Naive B cell (primary cell): ENCODE measurements at places on chromosomes 1 and 21.

DNA sequence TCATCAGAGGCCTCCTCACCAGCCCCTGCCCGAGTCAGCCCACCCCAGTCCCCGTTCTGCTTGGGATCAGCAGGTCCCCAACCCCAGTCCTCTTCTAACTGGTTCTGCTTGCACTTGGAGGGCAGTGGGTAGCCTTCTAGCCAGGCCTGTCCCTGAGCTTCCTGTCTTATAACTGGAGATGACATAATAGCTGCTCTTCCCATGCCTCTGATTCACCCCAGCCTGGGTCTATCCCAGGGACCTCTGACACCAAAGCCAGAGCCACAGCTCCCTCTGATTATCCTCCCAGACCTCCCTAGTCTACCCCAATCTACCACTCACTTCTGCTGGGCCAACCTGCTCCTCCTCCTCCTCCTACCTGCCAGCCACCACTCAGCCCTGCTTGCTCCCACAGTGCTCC lies 31.4 kb downstream of the IQGAP3 start:
- DNase-seq: no peak

DNA sequence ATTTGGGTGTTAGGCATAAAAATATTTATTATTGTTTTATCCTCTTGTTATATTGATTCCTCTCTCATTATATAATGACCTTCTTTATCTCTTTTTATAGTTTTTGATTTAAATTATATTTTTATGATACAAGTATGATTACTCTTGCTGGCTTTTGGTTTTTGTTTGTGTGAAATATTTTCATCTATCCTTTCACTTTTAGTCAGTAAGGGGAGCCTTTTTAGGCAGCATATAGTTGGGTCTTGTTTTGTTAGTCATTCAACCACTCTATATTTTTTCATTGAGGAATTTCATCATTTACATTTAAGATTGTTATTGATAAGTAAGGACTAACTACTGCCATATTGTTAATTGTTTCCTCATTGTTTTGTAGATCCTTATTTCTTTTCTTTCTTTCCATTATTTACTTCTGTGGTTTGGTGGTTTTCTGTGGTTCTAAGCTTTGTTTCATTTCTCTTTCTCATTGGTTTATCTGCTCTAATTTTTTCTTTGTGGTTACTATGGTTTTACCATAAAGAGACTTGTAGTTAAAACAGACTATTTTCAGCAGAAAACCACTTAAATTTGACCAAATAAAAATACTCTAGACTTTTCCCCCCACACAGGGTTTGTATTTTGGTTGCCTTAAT lies 593.1 kb downstream of the NUF2 start:
- DNase-seq: no peak

GRCh38 chr1:81617308-81617967 lies 183.3 kb upstream of the ADGRL2 start:
- no peak for DNase-seq

DNA sequence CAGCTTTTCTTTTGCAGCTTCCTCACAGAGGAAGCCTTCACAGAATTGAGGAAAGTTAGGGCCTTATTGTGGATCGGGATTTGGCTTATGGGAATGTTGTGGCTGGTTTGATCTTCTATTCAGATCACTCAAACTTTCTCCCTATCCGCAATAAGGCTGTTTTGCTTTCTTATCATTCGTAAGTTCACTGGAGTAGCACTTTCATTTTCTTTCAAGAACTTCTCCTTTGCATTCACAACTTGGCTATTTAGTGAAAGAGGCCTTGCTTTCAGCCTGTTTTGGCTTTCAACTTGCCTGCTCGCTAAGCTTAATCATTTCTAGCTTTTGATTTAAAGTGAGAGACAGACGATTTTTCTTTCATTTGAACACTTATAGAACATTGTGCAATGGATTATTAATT lies 181.9 kb upstream of the B3GALT2 start:
- peak; percentile 12 for DNase-seq

GRCh38 chr1:157577420-157577819 lies 20.5 kb downstream of the FCRL4 start:
- no peak for DNase-seq

GRCh38 chr1:71660411-71660810 lies 579.6 kb upstream of the ZRANB2 start:
- DNase-seq: no peak

DNA sequence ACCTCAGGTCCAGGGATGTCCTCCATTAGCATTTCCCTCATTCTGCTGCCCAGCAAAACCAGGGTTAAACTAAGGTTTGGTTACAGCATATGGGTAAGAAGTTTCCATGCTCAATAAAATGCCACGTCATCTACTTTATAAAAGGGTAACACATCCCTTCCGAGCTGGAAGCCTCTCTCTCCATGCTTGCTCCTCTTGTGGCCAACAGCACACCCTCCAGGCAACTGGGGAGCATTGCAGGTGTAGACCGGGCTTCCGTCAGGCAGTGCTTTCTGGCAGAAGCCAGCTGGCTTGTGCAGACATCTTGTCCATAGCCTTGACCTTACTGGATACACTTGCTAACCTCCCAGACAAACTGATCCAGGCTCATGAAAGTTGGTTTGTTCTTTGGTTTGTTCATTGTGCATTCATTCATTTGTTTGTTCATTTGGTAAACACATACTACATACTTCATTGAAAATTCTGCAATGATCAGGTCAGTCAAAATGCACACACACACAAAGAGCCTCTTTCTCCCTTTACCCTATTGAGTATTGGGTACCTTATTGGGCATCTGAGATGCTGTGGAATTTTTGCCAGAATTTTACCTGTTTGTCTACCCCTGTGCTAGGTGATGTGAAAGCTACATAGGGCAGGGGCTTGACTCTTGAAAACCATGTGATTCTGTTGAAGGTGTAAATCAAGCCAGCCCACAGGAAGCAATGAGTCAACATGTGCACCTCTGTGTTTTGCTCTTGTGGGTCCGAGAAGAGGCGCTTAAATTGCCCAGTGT lies 422.8 kb downstream of the CAMTA1 start:
- DNase-seq: no peak

DNA sequence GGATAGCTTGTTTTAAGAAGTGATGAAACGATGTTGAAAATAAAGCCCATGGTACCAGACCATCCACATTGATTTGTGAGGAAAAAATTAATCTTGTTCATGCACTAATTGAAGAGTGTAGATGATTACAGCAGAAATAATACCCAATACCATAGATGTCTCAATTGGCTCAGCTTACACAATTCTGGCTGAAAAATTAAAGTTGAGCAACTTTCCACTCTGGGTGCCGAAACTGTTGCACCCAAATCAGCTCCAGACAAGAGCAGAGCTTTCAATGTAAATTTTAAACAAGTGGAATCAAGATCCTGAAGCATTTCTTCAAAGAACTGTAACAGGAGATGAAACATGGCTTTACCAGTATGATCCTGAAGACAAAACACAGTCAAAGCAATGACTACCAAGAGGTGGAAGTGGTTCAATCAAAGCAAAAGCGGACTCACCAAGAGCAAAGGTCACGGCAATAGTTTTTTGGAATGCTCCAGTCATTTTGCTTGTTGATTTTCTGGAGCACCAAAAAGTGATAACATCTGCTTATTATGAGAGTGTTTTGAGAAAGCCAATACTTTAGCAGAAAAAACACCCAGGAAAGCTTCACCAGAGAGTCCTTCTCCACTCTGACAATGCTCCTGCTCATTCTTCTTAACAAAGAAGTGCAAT lies 16.1 kb upstream of the KCNA3 start:
- no peak for DNase-seq

DNA sequence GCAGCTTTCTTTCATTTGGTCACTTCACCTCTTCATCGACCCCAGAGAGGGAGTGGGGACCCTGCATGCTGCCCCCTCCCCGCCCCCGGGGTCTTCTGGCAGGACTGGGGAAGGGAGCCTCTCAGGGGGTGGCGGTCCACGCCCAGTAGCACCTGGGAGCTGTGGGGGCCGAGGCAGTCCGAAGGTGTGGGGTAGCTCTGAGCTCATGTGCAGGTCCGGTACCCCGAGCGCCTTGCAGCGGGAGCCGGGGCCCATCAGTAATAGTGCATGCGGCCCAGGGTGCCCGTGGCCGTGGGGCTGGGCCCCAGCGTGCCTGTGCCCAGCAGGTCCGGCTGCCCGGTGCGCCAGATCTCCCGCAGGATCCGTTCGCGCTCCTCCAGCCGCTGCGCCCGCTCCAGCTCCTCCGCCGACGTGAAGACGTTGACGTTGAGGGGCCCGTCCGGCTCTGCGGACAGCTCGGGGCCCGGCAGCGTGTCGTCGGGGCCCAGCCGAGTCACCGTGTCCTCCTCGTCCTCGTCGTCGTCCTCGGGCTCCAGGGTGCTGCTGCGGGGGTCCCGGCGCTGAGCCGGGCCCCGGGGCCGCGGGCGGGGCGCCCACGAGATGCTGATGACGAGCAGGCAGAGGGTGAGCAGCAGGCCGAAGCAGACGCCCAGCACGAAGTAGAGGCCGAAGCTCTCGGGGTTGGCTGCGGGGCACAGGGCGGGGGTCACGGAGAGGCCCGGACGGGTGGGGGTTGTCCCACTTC lies 1.2 kb downstream of the EVA1B start:
- DNase-seq: peak; percentile 5

DNA sequence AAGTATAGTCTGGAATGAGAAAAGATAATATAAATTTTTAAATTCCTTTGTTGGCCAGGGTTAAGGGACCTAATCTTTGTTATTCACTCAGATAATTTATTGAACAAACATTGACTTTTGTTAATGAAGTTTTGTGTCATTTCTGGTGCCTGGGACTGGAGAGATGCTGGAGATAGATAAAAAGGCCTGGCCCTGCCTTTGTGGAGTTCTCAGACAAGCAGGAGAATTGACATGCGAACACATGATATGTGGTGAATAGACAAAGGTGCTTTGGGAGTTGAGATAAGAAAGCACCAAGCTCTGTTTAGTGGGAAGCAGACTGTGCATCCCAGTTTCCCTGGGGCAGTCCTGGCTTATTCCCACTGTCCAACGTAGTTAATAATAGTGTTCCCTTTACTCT lies 8.5 kb downstream of the C1orf21 start:
- no peak for DNase-seq

DNA sequence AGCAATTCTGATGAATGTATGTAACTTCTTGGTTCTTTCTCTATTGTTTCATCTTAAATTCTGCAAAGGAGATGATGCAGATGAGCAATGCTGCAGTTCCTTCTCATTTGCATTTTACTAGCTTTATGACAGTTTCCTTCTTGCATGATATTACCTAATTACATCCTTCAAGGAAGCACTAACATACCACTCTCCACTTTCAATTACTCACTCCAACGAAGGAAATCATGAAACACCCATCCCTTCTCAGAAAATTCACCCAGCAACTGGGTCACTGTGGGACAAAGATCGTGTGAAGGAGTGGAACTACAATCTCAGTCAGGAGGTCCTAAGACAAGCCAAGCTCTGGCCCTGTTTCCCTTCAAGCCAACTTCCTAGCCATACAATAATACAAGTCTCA lies 142.3 kb downstream of the CHD1L start:
- DNase-seq: no peak

- no peak for DNase-seq
Observed at GRCh38 chr1:9169601-9170137, 40.8 kb upstream of the GPR157 start.

GRCh38 chr1:246169019-246169418 lies 338.1 kb downstream of the SMYD3 start:
- DNase-seq: no peak

DNA sequence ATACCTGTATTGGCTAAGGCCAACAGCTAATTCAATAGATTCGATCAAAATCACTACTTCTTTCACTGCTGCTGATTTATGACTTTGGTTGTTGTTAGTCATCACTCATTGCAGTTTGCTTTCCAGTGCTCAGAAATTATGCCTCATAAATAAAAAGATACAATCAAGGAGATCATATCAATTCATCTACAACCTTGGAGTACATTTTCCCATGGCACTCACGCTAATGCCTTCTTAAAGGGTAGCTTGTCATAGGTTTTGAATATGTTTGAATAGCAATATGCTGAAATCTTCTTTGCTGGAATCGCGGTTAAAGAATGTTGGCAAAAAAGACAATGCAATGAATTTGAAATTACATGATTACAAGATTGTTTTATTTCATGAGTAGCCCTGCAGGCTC lies 89.9 kb downstream of the KCTD3 start:
- no peak for DNase-seq

GRCh38 chr1:38605063-38605462 lies 254.5 kb downstream of the RRAGC start:
- DNase-seq: no peak

- DNase-seq: no peak
Observed at GRCh38 chr1:169860750-169861149, 32.9 kb downstream of the SCYL3 start.

DNA sequence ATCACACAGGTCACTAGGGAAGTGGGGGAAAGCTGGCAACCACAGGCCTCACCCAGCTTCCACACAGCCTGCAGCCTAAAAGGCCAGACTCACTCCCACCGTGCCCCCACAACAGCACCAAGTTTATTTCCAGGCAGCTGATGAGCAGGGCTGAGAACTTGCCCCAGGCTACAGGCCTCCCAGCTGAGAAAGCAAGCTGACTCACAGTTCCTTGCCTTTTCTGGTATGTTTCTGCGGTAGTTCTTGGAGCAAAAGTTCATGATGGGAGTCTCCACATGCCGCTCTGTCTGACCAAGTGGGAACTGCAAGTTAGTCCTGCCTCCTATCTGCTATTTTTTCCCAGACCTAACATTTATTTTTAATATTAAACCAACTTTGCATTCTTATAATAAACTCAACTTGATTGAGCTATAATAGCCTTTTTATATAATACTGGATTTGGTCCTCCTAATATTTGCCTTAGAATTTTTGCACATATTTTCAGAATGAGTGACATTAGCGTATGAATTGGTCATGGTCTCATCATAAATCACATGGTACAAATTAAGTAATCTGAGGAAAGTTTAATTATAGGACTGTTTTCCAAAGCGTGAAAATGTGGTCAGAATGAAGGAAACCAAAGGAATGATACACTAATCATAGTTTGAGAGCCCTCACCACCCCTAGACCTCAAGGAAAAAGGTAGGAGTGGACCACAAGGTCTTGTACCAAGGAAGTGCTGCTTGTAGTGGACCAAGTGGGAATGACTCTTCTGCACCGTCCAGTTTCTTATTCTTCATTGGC lies 30.7 kb downstream of the RPAP2 start:
- no peak for DNase-seq

DNA sequence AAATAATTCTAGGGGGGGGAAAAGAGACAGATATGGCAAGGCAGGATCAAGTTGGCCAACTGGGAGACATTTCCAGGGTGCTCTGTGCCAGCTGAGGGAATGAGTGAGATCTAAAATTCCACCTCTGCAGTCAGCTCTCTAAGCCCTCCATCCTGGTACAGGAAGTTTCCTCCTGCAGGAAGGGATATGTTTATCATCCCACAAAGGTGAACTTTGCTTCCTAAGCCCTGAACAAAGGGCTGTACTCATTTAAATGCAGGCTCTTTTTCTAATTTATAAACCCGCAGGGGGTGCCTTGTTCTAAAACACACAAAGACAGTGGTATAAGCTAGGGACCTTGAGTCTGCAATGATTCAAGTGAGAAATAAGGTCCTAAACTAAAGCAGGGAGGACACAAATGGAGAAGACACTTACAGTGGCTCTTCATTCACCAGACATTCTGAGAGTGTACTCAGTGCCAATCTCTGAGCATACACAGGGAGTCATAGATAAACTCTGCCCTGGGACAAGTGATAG lies 3.6 kb upstream of the TNFSF4 start:
- no peak for DNase-seq
